ENCODE measurements at places on chromosomes 1 and 21. TPM values are rescaled to one million over a fixed set of nuclear protein-coding genes. Genes with fewer than 3 reads are reported as not detected.
A peak's percentile ranks its signal among the peaks of the same experiment; 100 is the strongest.

The NEK2 gene
- 18.0 TPM for total RNA-seq

The C1QTNF12 gene
- total RNA-seq = 2.8 TPM

The SPATA45 gene
- not detected for total RNA-seq

The UMODL1 gene
- not detected for total RNA-seq

GRCh38 chr21:37407719-37408420 lies 41.3 kb downstream of the DYRK1A start:
- H3K4me1 ChIP-seq = peaks cover 56% of the 10 kb centered on the region
- peak; percentile 53 for DNase-seq
- H3K36me3 ChIP-seq = peaks cover 25% of the 10 kb centered on the region
- H3K4me3 ChIP-seq = peak overlapping the region; percentile 27

- peaks cover 6% of the 10 kb centered on the region for H3K27me3 ChIP-seq
- no peaks in the 10 kb centered on the region for H3K36me3 ChIP-seq
- H3K4me1 ChIP-seq = no peaks in the 10 kb centered on the region
- no peak for DNase-seq
Measured at GRCh38 chr1:11707621-11708276, 16.2 kb downstream of the DRAXIN start.

DNA sequence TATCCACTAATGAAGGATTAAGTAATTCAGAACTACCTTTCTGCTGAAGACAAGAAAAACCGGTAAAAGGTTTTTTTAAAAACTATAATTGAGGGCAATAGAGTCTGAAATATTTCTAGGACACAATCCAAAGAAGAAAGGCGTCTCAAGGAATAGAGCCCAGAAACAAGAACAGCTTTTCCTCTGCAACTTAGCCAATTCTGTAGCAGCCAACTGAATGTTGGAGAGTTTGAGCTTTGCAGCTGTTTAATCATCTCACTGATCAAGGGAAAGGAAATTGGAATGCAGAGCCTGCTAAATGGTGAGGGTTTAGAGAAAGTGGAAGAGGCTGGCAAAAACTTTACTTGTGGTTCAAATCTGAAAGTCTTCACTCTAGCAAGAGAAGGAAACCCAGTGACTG lies 818.9 kb downstream of the KCNT2 start:
- no peaks in the 10 kb centered on the region for H3K36me3 ChIP-seq
- no peak overlapping the region for H3K27ac ChIP-seq
- H3K4me3 ChIP-seq = no peak overlapping the region
- H3K4me1 ChIP-seq = no peaks in the 10 kb centered on the region
- no peak for DNase-seq
- H3K27me3 ChIP-seq = no peaks in the 10 kb centered on the region

DNA sequence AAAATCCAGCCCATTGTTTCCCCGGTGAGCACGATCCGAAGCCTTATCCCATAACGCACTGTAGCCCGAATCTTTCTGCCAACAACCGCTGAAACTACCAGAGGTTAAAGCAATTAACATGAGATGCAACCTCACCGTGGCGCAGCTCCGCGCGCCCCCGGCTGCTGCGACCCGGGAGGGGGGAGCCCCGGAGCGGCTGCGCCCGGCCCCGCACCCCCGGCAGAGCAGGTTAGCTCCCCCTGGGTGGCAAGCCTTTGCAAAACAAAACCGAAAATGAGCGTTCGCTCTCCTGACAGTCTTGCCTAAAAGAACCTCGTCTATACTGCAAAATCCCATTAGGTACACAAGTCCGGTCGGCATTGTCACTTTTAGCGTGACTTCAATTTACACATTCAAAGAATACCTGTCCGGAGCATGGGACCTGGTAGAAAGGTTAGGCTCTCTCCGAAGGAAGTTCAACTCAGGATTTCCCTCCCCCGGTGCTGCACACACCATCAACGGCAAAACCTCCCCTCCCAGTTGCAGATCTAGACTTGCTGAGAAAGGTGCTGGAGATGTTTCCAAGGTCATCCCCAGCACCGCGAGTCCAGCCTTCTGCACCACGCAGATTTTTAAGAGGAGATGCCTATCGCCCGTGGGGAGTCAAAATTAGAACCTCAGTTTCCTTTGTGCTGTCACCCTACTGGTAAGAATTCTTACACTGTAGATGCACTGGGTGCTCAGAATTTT lies 107.5 kb downstream of the ZNF281 start:
- H3K27me3 ChIP-seq = peaks cover 38% of the 10 kb centered on the region
- peak overlapping the region; percentile 86 for H3K4me3 ChIP-seq
- peak; percentile 90 for DNase-seq
- H3K4me1 ChIP-seq = peaks cover 20% of the 10 kb centered on the region
- H3K27ac ChIP-seq = peak overlapping the region; percentile 17
- H3K36me3 ChIP-seq = no peaks in the 10 kb centered on the region

DNA sequence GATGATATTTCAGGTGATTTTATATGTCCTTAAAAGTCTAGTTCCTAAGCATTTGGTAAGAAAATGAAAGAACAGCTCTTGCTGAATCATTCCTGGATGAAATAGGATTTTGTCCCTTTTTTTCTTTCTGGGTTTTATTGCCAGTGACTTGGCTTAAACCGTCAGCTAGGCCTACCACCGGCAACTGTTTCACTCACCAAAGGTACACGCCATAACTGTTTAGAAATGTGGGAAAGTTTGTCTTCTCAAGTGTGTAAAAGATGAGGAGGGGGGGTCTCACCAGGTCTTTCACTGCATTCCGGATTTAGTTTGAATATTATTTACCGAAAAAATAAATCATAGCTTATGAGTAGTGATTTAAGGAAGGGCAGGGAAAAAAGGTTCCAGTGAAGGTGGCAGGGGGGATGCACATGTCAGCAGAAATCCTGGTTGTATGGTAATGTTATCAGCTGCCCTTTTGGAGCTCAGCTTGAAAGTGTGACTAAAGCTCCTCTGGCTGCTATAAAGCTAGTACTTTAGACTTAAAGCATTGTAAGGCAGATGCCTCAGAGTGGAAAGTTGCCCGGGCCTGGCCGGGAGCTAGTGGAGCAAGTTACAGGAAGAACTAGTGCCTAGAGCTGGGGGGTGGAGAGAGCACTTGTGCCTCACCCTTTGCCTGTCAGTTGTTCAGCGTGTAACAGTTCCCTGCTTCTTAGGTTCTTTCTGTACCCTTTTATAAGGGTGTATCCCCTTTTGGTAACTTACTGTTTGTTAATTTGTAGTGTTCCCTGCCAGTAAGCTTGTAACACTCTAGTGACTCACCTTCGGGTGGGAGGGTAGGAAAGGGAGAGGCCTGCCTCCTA lies 3.1 kb downstream of the ATP1A1 start:
- peaks cover 58% of the 10 kb centered on the region for H3K4me1 ChIP-seq
- peak overlapping the region; percentile 95 for H3K27ac ChIP-seq
- peak overlapping the region; percentile 96 for H3K4me3 ChIP-seq
- peaks cover 24% of the 10 kb centered on the region for H3K36me3 ChIP-seq

- DNase-seq = no peak
- H3K4me1 ChIP-seq = peaks cover 4% of the 10 kb centered on the region
- peaks cover 8% of the 10 kb centered on the region for H3K36me3 ChIP-seq
Measured at GRCh38 chr1:180190091-180190490, 35.4 kb downstream of the QSOX1 start.

DNA sequence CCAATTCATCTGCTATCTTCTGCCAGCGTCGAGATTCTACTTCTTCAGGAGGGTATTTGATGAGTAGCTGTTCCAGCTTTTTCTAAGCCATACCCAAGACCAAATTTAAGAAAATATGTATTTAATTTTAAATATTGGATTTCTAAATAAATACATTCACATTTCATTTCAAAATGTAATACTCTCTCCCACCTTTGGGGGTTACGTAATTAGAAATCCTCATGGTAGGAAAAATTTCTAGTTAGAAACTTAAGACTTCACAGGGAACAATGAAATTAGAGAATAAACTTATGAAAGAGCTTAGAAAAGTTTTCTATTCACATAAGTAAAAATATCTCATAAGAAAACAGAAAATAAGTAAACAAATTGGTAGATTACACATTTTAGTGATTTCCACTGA lies 102.9 kb downstream of the ZZZ3 start:
- H3K4me1 ChIP-seq = no peaks in the 10 kb centered on the region
- DNase-seq = no peak
- no peak overlapping the region for H3K4me3 ChIP-seq
- no peaks in the 10 kb centered on the region for H3K27me3 ChIP-seq
- H3K27ac ChIP-seq = no peak overlapping the region

- no peaks in the 10 kb centered on the region for H3K27me3 ChIP-seq
- H3K27ac ChIP-seq = peak overlapping the region; percentile 58
- H3K36me3 ChIP-seq = peaks cover 71% of the 10 kb centered on the region
- no peak overlapping the region for H3K4me3 ChIP-seq
- DNase-seq = no peak
Measured at GRCh38 chr1:117092594-117092993, 29.0 kb downstream of the TRIM45 start.

GRCh38 chr1:223508796-223509195 lies 115.6 kb downstream of the CCDC185 start:
- no peak overlapping the region for H3K4me3 ChIP-seq
- H3K27ac ChIP-seq = no peak overlapping the region
- H3K36me3 ChIP-seq = no peaks in the 10 kb centered on the region
- no peaks in the 10 kb centered on the region for H3K27me3 ChIP-seq
- DNase-seq = no peak
- no peaks in the 10 kb centered on the region for H3K4me1 ChIP-seq

- no peak overlapping the region for H3K4me3 ChIP-seq
- H3K4me1 ChIP-seq = no peaks in the 10 kb centered on the region
- H3K27me3 ChIP-seq = no peaks in the 10 kb centered on the region
Measured at GRCh38 chr1:49630156-49630555, 393.6 kb downstream of the AGBL4 start.

GRCh38 chr1:24424990-24425389 lies 9.4 kb downstream of the NIPAL3 start:
- H3K4me3 ChIP-seq = no peak overlapping the region
- DNase-seq = no peak
- H3K36me3 ChIP-seq = peaks cover 59% of the 10 kb centered on the region
- no peak overlapping the region for H3K27ac ChIP-seq

DNA sequence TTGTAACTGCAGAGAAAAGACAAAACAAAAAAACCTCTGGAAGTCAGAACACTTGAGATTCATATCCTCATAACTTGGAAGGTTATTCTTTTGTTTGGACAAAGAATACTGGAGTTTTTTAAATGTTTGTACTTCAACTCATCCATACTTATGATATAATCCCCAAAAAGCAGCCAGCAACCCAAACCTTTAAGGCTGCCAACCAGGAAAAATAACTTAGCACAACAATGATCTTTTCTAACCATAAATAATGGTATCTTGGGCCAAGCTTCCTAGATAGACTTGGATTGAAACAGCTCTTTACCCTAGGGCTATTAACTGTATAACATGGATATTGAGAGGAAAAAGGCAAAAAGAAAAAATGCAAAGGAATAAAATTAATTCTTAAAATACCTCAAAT lies 335.1 kb downstream of the LTN1 start:
- no peak overlapping the region for H3K27ac ChIP-seq
- H3K27me3 ChIP-seq = no peaks in the 10 kb centered on the region
- peaks cover 5% of the 10 kb centered on the region for H3K36me3 ChIP-seq
- H3K4me3 ChIP-seq = no peak overlapping the region

DNA sequence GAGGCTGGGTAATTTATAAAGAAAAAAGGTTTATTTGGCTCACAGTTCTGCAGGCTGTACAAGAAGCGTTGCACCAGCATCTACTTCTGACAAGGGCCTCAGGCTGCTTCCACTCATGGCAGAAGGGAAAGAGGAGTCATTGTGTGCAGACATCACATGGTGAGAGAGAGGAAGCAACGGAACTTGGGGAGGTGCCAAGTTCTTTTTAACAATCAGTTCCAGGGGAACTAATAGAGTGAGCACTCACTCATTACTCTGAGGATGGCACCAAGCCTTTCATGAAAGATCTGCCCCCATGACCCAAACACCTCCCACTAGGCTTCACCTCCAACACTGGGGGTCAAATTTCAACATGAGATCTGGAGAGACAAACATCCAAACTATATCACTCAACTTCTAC lies 77.2 kb downstream of the DDAH1 start:
- no peak for DNase-seq
- H3K4me1 ChIP-seq = no peaks in the 10 kb centered on the region
- no peak overlapping the region for H3K27ac ChIP-seq
- no peak overlapping the region for H3K4me3 ChIP-seq

GRCh38 chr1:58845942-58846341 lies 62.1 kb upstream of the JUN start:
- H3K36me3 ChIP-seq = peaks cover 3% of the 10 kb centered on the region
- H3K27me3 ChIP-seq = no peaks in the 10 kb centered on the region
- no peak overlapping the region for H3K27ac ChIP-seq
- H3K4me3 ChIP-seq = no peak overlapping the region
- no peak for DNase-seq
- H3K4me1 ChIP-seq = peaks cover 10% of the 10 kb centered on the region

DNA sequence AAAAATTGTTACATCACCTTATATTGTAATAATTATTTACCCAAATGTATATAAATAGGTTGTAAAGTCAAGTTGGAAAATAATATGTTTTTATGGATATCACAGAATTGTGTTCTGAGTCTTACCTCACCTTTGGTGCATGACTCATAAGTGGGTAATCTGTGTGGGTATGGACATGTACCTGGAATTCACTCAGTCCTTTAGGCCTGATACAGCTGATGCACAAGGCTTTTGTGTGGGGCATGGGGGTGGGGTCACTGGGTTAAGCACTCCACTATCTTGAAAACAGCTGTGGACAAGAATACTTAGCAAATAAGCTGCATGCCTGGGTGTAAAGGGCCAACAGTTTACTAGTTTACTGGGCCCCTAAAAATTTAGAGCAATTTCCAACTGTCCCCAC lies 34.4 kb downstream of the INKA2 start:
- no peak for DNase-seq
- peaks cover 36% of the 10 kb centered on the region for H3K4me1 ChIP-seq
- no peaks in the 10 kb centered on the region for H3K27me3 ChIP-seq

- no peaks in the 10 kb centered on the region for H3K4me1 ChIP-seq
- no peak overlapping the region for H3K27ac ChIP-seq
- peaks cover 2% of the 10 kb centered on the region for H3K27me3 ChIP-seq
- no peaks in the 10 kb centered on the region for H3K36me3 ChIP-seq
- no peak overlapping the region for H3K4me3 ChIP-seq
Measured at GRCh38 chr1:85386068-85386722, 78.8 kb downstream of the DDAH1 start.

DNA sequence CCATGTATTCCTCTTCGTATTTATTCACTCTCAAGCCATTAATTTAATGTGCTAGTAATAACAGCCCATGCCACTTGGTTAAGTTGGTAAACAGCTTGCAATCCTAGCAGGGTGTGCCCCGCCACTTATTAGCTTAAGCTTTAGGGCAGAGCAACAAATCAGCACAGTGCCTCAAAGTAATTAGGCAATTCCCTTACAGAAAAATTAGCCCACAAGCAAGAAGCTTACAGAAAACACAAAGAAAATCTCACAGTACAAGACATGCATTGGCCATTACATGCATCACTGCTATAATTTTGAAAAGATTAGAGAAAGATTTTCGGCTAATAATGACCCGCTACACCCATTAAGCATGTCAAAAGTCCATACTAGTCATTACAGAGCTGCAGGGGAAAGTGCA lies 47.6 kb downstream of the TGFB2 start:
- peaks cover 11% of the 10 kb centered on the region for H3K27me3 ChIP-seq
- no peak for DNase-seq
- H3K4me3 ChIP-seq = no peak overlapping the region
- H3K36me3 ChIP-seq = no peaks in the 10 kb centered on the region
- no peak overlapping the region for H3K27ac ChIP-seq
- no peaks in the 10 kb centered on the region for H3K4me1 ChIP-seq

All from activated CD4-positive, alpha-beta T cell treated with anti-CD3 and anti-CD28 coated beads, Interleukin-2, amount 10 ng/mL, durations not matched to agents 24 days and 14 days (primary cell).